ENCODE measurements at places on chromosomes 13 and 19.

DNA sequence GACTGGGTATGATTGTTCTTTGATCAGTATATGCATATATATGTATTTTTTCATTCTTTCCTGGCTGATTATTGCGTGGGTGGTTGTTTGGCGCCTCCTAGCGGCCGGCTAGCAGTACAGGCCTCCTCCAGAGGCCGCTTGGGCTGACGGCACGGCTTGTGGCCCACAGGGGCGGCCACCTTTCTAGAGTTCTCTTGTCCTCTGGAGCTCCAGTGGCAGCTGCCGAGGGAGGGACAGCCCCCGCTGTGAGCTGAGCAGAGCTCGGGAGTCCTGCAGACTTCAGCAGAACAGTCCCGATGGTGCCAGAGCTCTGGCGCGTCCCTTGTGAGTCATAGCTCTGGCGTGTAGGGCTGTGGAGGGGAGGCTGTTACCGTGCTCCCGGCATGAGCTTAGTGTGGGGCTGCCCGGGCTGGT lies 22.5 kb upstream of the ZNF429 start:
- DNase-seq: no peak

- no peak for DNase-seq
Measured at GRCh38 chr13:26896986-26897668, 136.5 kb upstream of the GPR12 start.

- DNase-seq: no peak
Measured at GRCh38 chr19:11465600-11465999, 15.2 kb downstream of the ELAVL3 start.

DNA sequence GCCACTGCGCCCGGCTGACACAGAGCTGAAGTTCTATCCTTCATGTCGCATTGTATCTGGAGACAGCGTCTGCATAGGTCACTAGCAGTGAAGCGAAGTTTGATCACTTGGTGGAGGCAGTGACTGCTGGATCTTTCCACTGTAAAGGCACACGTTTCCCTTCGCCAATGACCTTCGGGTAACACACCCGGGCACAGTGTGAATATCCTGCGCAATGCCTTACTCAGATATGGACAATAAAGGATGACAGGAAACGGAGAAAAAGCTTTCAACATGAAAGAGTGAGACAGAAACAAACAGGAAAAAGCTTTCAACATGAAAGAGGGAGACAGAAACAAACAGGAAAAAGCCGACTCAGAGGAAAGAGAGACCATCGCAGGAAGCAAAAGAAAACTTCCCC lies 17.1 kb downstream of the ARL11 start:
- no peak for DNase-seq

- DNase-seq: no peak
Measured at GRCh38 chr13:40228990-40229389, 437.5 kb downstream of the FOXO1 start.

DNA sequence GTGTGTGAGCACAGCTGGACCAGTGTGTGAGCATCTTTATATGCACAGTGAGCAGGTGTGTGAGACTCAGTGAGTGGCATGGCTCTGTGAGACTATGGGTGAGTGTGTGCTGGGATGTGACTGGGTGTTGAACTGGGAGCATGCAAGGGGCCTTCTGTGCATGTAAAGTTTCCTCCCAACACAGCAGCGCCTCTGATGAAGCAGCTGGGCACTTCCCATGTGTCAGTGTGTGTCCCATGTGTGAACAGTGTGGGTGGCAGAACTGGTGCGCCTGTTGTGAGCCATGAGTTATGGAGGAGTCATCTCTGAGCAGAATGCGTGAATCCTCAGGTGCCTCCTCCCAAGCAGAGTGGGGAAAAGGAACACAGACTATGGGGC lies 24.1 kb downstream of the LGALS16 start:
- DNase-seq: no peak

- DNase-seq: no peak
Measured at GRCh38 chr13:36685927-36686326, 12.1 kb downstream of the SERTM1 start.

GRCh38 chr19:31863122-31863521 lies 482.3 kb upstream of the ZNF507 start:
- no peak for DNase-seq

- DNase-seq: no peak
Measured at GRCh38 chr13:73063166-73063565, 4.4 kb downstream of the KLF5 start.

DNA sequence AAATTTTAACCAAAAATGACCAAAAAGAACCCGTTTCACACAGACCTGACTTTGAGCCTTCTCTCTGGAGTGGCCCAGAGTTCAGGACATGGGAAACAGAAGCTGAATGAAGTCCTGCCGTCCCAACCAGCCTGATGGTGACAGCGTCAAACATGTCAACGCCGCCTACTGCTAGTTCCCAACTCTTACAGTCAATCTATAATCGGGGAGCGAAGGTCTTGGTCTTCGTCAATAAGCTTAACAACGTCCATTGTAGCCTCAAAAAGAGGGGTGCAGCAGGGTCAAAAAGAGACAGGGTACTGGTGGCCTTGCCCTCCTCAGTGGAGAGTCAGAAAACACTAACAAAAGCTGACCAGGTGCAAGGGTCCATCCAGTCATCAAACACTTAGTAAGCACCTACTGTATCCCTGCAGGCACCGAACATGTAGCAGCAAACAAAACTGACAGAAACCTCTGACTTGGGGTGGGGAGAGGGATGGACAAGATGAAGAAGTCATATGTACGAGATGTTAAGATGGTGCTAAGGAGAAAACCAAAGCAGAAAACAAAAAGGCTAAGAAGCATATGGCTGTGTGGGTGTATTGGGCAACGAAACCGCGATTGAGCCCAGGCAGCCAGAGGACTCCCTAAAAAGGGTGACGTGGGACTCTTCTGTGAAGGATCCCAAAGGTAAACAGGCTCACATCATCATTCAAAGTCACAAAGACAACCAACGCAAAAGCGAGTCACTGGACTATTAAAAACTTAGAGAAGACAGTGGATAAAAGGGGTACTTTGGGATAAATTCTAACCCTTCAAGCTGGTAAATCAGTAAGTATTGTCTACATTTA lies 12.0 kb downstream of the MLLT1 start:
- DNase-seq: no peak

DNA sequence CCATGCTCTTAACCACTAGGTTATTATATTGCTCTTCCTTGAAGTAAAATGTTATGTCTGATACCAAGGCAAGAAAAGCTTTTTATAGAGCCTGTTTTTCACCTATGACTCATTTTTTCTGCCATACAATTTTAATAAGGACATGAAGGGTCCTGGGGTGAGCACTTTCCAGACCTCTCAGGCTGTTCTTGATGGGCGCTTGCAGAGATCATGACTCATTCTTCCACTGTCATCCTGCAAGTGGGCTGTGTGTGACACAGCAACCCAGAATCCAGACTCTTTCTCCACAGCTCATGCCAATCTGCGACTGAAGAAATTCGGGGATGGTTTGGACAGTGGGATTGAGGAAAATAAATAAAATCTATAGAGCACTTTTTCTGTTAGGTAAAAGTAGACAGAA lies 506.7 kb upstream of the NBEA start:
- no peak for DNase-seq

GRCh38 chr19:14086098-14086497 lies 515 bp upstream of the C19orf67 start:
- DNase-seq: no peak

GRCh38 chr19:38662537-38663155 lies 15.2 kb downstream of the ACTN4 start:
- DNase-seq: no peak

- no peak for DNase-seq
Measured at GRCh38 chr19:46030812-46031550, 8.1 kb upstream of the PGLYRP1 start.

GRCh38 chr19:41638641-41639081 lies 11.8 kb upstream of the CEACAM4 start:
- DNase-seq: no peak

GRCh38 chr19:35675589-35676140 lies 9.3 kb downstream of the UPK1A start:
- no peak for DNase-seq

- DNase-seq: no peak
Measured at GRCh38 chr13:81682081-81682630, 1341.2 kb upstream of the SPRY2 start.

DNA sequence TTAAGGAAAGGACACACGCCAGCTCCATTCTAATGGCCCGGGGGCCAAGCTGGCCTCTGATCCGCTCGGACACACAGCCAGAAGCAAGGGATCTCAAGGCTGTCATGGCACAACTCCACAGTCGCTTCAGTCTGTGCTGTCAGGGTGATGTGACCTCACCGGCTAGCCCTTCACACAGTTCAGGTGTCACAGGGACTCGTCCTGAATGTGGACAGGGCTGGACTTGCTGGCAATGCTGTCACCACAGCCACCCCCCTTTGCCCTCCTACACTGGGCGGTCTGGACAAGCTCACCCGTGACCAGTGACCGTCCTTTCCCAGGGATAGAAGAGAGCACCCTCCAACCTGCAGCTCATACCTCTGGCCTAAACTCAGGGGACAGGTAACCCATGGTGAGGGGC lies 15.2 kb downstream of the SUGP1 start:
- no peak for DNase-seq

DNA sequence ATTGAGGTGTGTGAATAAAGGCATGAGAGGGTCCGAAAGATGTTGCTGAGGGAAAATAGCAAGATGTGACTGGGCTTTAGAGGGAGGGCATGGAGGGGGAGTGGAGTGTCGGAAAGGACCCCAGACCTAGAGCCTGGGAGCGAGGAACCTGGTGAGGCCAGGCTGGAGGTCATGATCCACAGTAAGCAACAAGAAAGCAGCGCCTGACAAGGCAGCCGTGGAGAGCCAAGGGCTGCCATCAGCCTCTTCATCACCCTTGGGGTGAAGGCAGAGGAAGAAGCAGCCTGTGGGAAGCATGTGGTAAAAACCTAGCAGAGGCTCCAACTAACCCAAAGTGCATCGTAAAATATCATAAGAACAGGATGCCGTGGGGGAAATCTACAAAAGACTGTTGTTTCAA lies 162.8 kb upstream of the SOX1 start:
- DNase-seq: no peak

GRCh38 chr13:110156301-110157049 lies 150.5 kb downstream of the COL4A1 start:
- no peak for DNase-seq

DNA sequence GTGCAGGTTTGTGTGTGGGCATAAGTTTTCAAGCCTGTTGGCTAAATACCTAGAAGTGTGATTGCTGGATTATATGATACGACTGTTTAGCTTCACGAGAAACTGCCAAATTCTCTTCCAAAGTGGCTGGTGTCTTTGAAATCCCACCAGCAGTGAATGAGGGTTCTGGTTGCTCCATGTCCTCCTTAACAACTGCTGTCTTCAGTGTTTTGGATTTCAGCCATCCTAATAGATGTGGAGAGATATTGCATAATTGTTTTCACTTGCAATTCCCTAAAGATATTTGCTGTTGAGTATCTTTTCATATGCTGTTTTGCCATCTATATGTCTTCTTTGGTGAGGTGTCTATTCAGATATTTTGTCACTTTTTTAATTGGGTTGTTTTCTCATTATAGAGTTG lies 390.5 kb downstream of the ZNF536 start:
- DNase-seq: no peak

GRCh38 chr19:16449330-16449961 lies 22.3 kb downstream of the EPS15L1 start:
- DNase-seq: no peak

DNA sequence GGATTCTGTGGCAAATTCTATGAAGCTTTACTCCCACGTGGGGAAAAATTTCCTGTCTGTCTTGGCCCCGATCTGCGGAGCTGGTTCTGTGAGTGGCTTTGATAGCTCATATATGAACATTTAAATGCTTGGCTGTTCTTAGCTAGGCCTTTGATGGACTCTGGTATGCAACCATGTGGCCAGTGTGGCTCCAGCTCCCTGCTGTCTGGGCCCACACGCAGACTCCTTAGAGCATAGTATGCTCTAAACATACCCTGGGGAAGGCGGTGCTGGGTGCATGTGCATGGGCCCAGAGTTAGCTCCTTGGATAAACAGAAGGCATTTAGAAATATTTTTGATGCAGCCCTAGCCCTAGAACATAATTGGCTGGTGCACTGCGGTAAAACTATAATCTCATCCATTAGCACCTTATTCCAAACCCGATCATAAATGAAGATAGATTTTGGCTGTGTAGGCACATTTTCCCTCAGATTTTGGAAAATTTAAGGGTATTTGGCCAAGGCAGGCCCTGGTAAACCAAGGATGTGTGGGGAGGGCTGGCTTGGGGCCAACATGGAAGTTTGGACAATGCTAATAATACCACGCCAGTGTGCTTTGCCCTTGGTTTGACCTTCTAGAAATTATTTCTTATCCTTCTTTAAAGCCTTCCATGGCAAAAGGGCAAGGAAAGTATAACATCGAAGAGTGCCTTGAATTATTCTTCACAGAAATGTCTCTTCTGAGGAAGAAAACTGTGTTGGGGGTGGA lies 153.5 kb downstream of the LMO7 start:
- no peak for DNase-seq

- no peak for DNase-seq
Measured at GRCh38 chr13:66659701-66660467, 570.3 kb downstream of the PCDH9 start.

DNA sequence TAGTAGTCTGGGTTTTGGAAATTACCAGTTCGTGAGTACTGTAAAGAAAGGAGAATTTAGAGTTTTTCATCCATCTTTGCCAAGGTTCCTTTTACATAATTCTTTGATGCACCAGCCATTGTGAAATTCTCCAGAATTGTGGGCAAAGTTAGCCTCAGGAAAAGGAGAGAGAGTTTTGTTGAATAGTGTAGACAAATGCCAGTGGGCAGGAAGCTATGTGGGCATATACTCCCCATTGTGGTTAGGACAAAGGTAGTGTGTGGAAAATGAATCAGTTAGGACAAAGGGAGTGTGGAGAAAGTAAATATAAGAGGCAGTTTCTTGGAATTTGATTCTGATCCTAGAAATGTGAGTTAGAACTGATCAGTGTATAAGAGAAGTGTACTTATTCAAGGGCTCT lies 67.9 kb downstream of the PCCA start:
- no peak for DNase-seq

DNA sequence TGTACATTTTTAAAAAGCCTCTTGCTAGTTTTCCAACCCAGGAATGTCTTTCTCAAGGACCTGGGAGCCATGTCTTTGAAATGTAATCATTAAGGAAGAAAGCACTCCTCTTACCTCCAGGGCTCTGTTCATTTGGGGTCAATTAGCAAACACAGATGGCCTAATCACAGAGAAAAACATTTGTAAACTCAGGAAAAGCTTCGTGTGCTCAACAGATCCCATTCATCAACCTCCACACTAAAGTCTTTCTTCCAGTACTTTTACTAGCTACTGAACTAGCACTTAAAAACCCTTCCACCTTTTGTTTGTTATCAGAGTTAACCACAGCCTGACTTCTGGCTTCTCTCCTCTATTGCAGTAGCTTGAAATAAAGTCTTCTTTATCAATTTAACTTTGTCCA lies 441.4 kb downstream of the PCDH20 start:
- no peak for DNase-seq

GRCh38 chr19:19202707-19203011 lies 555 bp downstream of the NR2C2AP start:
- no peak for DNase-seq

GRCh38 chr13:34469196-34469986 lies 472.7 kb upstream of the NBEA start:
- no peak for DNase-seq
